ENCODE measurements at places on chromosomes 5 and 9.

DNA sequence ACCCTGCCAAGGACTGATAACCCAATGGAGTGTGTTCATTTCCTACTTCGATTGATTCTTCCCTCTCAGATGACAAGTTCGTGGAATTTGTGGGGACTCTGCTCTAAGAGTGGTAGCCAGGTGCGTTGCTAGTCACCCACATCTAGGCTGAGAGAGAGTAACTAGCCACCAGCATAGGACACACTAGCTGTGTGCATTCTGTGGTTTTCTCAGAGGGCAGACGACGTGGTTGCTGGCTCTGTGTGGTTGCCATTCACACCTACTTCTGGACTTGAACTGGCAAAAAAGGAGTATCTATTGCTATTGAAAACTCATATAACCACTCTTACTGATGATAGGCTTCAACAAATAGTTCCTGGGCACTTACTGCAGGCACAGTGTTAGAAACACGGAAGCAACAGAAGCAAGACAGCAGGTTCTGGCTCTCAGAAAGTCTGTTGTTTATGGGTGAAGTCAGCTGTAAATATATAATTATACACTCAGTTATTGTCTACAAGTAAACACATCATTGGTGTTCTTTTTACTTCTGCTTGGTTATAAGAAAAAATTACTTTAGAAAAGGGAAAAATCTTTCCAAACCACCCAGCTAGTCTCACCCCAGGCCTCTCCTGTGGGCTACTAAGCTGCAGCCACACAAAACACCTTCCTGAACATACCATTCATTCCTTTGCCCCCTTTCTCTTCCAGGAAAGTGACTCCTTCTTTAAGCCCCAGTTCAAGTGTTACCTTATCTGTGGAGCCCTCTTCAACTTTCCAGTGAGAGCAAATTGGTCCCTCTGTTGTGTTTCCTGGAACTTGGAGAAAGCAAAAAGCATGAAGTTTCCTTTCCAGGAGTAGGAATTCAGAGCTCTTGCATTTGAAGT is 151.1 kb upstream of the HAPLN1 start:
- DNase-seq, result no peak

DNA sequence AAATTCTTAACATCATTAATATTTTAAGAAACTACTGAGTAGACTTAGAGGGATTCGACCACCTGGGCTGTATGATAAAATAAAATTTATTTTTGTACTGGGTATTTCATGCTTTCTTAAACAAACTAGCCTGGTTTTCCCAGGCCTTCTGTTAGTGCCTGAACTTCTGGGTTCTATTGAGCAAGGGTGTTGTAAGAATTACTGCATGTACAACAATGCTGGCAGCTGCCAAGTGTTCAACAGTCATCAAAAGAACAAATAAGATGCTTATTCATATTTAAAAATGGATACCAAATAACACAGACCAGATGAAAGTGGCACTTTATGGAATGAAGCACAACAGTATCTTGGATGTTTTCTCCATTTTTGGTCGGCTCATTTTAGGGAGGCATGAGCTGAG is 123.2 kb upstream of the FBXL7 start:
- DNase-seq, result no peak

GRCh38 chr5:122201365-122201764 is 72.0 kb downstream of the ZNF474 start:
- no peak for DNase-seq

GRCh38 chr9:98867429-98868168 is 60.1 kb downstream of the GALNT12 start:
- DNase-seq, result no peak

DNA sequence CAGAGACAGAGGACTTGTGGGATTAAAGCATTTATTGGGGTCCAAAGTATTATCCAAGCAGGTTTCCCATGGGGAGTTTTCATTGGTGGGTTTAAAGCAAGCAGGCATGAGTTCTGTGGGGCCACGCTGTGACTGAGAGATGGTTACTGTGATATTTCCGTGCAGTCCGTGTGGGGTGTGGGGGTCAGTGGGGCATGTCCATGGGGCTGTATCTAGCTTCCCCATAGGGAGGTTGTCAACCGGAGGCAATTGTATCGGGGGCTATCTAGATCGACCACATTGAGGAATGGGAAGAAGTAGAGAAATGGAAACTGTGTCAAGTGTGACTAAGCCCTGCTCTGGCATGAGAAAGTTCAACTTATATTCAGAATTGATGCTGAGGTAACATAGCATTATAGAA is 7.1 kb upstream of the RPS23 start:
- no peak for DNase-seq

GRCh38 chr5:137305971-137306602 is 193.0 kb downstream of the SPOCK1 start:
- DNase-seq, result no peak

DNA sequence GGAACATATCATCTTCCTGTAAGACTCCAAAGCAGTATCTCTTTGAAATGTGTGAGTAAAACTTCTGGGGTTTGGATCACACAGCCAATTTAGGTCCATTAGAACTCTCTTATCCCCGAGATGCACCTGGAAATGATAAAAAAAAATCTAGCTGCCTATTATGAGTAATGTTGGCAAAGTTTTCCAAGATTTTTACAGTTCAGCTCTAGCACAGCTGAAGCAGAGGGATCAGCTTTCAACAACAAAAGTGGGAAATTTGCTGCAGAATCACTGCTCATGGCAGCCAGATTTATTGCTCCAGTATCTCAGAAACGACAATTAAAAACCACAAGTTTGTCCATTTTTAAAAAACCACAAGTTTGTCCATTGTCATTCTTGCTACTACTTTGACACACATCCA is 292.2 kb downstream of the IRX2 start:
- no peak for DNase-seq

- no peak for DNase-seq
Observed at GRCh38 chr9:117403848-117404247, 11.0 kb downstream of the ASTN2 start.

- no peak for DNase-seq
Observed at GRCh38 chr9:32928145-32928763, 73.2 kb downstream of the APTX start.

GRCh38 chr9:81022177-81022576 is 667.2 kb downstream of the TLE1 start:
- no peak for DNase-seq

DNA sequence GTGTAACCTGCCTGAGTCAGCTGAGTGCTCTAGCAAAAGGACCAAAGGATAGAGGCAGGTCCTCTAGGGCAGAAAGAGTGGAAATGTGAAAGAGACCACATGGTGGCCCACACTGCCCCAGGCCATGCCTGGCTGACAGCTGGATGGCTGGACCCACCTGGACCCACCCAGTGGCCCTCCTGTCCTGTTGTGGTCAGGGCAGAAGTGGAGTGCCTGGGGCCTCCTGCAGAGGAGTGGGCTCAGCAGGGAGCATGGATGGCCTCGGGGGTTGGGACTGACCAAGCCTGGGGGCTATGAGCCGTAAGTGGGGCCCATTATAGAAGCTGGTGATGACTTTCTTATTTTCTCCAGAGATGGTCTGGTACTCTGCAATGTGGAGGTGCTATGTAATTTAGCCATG is 55.7 kb upstream of the FAM120AOS start:
- DNase-seq, result no peak

DNA sequence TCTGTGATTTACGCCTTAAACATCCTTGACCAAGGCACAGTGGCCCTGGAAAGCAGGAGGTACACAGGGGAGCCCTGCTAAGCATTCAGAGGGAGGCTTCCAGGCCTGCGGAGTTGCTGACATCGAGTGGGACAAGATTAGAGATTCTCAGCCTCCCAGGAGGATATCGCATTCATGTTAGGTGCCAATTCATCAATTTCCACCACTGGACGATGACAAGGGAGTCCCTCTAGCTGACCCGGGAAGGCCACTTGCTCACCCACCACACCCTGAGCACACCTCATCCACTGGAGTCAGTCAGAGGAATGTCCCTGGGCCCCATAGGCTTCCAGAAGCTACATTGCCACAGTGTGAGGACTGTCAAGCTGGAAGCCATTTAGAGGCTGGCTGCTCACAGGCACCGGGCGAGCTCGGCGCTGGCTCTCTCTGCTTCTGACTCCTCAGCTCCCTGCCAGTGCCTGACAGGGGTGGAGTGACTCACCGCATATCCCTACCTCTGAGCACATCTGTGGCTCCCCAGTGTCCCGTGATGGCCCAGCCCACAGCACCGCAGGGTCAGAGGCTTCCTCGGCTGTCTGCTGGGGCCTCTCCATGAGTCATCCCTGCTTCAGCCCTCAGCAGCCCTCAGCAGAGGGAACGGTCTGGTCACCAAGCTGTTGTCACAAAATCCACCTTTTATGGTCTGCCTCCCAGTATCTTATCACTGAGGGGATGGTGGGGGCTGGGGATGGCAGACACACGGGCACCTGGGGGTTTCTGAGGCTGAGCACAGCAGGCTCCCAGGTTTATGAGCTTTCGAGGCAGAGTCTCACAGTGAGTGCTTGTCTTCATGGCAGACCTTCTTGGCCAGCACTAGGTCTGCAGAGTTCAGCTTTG is 117.5 kb downstream of the ZNF608 start:
- DNase-seq, result no peak

- DNase-seq, result no peak
Observed at GRCh38 chr5:173550641-173551040, 65.8 kb downstream of the BOD1 start.

Measured in activated T-cell treated with anti-CD3 and anti-CD28 coated beads for 1 hour (primary cell).